ENCODE measurements at places on chromosomes 2 and 18.

- no peak for DNase-seq
Measured at GRCh38 chr2:226023383-226023782, 623.9 kb downstream of the NYAP2 start.

- no peak for DNase-seq
Measured at GRCh38 chr2:156553714-156554442, 117.7 kb downstream of the GPD2 start.

DNA sequence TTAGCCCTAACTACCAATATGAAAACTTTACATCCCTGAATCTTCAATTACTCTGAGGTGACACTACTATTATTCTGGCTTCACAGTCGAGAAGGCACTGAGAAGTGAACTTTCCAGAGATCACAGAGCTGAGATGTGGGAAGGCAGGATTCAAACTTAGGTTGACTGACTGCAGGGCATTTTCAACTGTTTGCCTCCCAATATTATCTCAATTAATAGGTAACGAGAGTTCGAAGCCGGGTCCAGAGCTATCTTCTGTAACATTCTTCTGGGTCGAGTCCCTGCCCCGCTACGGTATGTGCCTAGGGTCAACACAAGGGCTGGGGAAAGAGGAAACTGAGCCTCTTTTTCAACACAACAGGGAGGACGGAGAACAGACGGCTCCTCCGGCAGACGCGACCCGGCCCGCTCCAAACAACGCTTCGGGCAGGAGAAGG lies 740 bp downstream of the CHMP3 start:
- no peak for DNase-seq

DNA sequence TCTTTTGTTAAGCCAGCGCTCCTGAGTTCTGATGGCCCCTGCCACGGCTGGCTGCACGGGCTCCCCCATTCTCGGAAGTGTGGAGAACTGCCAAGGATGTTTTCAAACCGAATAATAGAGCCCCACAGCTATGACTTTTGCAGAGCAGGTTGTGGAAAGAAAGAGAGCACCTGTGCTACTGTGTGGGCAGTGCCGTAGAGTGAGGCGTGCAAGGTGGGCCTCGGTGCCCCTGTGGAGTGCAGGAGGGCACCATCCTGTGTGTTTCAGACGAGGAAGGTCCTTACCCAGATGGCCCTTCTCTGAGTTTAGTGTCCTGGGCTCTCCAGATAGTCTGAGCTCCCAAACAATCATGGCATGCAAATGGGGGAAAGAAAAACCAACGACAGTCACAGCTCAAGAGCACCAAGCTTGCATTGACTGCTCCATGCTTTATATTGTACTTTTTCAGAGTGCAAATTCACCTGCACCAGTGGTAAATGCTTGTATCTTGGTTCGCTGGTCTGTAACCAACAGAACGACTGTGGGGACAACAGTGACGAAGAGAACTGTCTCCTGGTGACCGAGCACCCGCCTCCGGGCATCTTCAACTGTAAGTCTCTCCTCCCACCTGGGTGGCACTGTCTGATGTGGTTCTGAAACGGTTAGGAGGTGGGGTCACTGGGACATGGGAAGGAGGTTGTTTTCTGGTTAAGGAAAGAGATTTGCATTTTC lies 219.4 kb downstream of the LDLRAD4 start:
- DNase-seq: peak; percentile 56

DNA sequence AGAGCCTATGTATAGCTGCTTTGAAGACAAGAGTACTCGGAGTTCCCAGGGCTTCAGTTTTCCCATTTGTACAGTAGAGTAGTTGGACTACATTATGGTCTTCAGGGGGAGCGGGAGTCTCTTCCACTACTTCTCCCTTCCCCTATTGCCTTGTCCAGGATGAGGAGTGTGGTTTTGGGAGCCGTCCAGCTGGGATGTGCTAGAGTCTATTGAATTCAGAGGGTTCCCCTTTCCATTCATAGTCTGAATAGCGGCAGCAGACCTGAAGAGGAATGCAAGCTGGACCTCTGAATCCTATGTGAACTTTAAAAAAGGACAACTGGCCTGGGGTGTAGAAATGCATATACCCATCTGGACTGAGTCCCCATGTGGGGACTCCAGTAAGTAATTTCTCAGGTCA lies 43.5 kb upstream of the EPG5 start:
- DNase-seq: no peak
